ENCODE measurements at places on chromosomes 12 and 14.
A peak's percentile ranks its signal among the peaks of the same experiment; 100 is the strongest.

DNA sequence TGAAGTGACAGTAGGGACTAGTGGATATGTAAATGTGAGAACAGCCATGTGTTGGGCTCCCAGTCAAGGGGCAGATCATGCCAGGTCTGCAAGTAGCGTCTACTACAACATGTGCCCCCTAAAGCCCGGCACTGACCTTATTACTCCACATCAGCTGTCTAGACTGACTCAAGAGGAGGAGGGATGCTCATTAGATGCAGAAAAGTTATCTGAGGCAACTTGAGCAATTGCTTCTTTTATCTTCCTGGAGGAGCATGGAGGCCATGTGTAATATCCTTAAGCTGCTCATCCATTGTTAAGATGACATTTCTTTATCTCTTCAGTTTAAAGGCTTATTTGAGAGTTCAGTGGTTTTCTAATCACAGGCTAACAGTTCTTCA lies 404.7 kb upstream of the FLRT2 start:
- H3K27ac ChIP-seq: no peak overlapping the region
- no peak for DNase-seq
- H3K4me3 ChIP-seq: no peak overlapping the region
- H3K4me1 ChIP-seq: no peaks in the 10 kb centered on the region
- no peaks in the 10 kb centered on the region for H3K36me3 ChIP-seq
- H3K27me3 ChIP-seq: no peaks in the 10 kb centered on the region

GRCh38 chr14:92932448-92933395 lies 9.8 kb downstream of the CHGA start:
- H3K4me3 ChIP-seq: no peak overlapping the region
- no peak for DNase-seq
- no peaks in the 10 kb centered on the region for H3K4me1 ChIP-seq
- H3K36me3 ChIP-seq: peaks cover 6% of the 10 kb centered on the region
- no peak overlapping the region for H3K27ac ChIP-seq
- peaks cover 4% of the 10 kb centered on the region for H3K27me3 ChIP-seq

- H3K4me1 ChIP-seq: no peaks in the 10 kb centered on the region
- H3K4me3 ChIP-seq: no peak overlapping the region
- DNase-seq: peak; percentile 53
- peaks cover 7% of the 10 kb centered on the region for H3K36me3 ChIP-seq
- peaks cover 17% of the 10 kb centered on the region for H3K27me3 ChIP-seq
Observed at GRCh38 chr14:100155049-100155621, 4.3 kb downstream of the DEGS2 start.

GRCh38 chr14:38669027-38669426 lies 413.1 kb upstream of the CLEC14A start:
- no peak overlapping the region for H3K4me3 ChIP-seq
- no peaks in the 10 kb centered on the region for H3K4me1 ChIP-seq
- no peak overlapping the region for H3K27ac ChIP-seq
- no peaks in the 10 kb centered on the region for H3K36me3 ChIP-seq
- H3K27me3 ChIP-seq: no peaks in the 10 kb centered on the region

DNA sequence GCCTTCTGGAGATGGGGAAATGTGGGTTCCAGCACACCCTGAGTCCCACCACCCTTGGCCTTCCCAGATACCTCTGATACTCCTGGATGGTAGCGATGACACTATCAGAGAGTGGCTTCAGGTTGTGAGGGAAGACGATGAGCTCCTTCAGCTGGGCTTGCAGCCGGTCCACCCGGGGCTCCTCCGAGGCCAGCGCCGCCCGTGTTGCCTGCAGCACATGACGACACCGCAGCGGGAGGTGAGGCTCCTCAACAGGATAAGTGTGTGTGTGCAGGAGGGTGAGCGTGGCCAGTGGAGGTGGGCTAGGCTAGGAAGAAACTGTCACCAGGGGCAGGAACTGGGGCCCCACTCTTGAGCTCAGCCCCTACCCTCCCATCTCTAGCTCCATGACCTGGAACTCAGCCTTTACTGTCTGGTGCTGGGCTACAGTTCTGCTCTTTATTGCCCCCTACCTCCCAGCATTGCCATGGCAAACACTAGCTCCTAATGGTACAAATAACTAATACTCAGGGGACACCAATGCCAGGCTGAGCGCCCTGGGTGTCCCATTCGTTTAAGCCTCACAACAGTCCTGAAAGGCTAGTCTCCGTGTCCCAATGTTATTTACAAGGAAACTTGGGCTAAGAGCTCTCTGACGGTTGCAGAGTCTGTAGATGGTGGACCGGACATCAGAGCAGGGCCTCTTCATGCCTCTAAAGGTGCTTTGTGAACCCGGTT lies 64.1 kb downstream of the SYNE3 start:
- H3K4me3 ChIP-seq: no peak overlapping the region
- no peaks in the 10 kb centered on the region for H3K36me3 ChIP-seq
- H3K4me1 ChIP-seq: no peaks in the 10 kb centered on the region
- H3K27ac ChIP-seq: no peak overlapping the region
- DNase-seq: peak; percentile 48

GRCh38 chr12:52359621-52360061 lies 7.6 kb downstream of the KRT85 start:
- H3K36me3 ChIP-seq: no peaks in the 10 kb centered on the region
- peaks cover 8% of the 10 kb centered on the region for H3K4me1 ChIP-seq
- DNase-seq: no peak
- no peak overlapping the region for H3K4me3 ChIP-seq

- peaks cover 7% of the 10 kb centered on the region for H3K4me1 ChIP-seq
- no peak for DNase-seq
- no peaks in the 10 kb centered on the region for H3K36me3 ChIP-seq
- no peaks in the 10 kb centered on the region for H3K27me3 ChIP-seq
- H3K4me3 ChIP-seq: no peak overlapping the region
- no peak overlapping the region for H3K27ac ChIP-seq
Observed at GRCh38 chr12:58346032-58346632, 404.8 kb downstream of the ATP23 start.

- peaks cover 7% of the 10 kb centered on the region for H3K27me3 ChIP-seq
- H3K4me3 ChIP-seq: no peak overlapping the region
- peaks cover 27% of the 10 kb centered on the region for H3K4me1 ChIP-seq
- H3K27ac ChIP-seq: no peak overlapping the region
- DNase-seq: no peak
Observed at GRCh38 chr12:31804185-31804504, 75.3 kb upstream of the AMN1 start.

- no peak for DNase-seq
- no peaks in the 10 kb centered on the region for H3K36me3 ChIP-seq
- H3K4me3 ChIP-seq: no peak overlapping the region
- H3K27me3 ChIP-seq: peaks cover 4% of the 10 kb centered on the region
- peak overlapping the region; percentile 42 for H3K27ac ChIP-seq
- no peaks in the 10 kb centered on the region for H3K4me1 ChIP-seq
Observed at GRCh38 chr12:116867523-116867922, 13.7 kb downstream of the HRK start.

DNA sequence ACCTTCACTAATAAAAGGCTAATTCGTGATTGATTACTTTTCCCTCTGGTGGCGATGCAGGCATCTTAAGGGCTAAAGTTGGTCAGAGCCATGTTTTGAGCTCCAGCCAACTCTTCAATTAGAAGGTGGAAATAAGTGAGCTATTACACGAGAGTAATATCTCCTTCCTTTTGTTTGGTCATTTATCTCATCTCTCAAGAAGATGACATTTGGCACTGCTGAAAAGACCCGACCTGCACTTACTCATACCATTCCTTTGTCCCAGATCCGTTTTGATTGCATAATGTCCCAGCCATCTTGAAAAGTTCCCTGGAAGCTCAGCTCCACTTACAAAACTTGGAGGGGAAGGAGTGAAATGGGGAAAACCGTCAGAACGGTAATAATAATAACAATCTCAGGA lies 316.2 kb downstream of the VRK1 start:
- no peak overlapping the region for H3K27ac ChIP-seq
- H3K27me3 ChIP-seq: peaks cover 2% of the 10 kb centered on the region
- no peak overlapping the region for H3K4me3 ChIP-seq
- DNase-seq: no peak

GRCh38 chr12:1810201-1810930 lies 10.0 kb upstream of the LRTM2 start:
- H3K36me3 ChIP-seq: no peaks in the 10 kb centered on the region
- H3K4me1 ChIP-seq: no peaks in the 10 kb centered on the region
- no peak overlapping the region for H3K4me3 ChIP-seq
- H3K27ac ChIP-seq: peak overlapping the region; percentile 27

DNA sequence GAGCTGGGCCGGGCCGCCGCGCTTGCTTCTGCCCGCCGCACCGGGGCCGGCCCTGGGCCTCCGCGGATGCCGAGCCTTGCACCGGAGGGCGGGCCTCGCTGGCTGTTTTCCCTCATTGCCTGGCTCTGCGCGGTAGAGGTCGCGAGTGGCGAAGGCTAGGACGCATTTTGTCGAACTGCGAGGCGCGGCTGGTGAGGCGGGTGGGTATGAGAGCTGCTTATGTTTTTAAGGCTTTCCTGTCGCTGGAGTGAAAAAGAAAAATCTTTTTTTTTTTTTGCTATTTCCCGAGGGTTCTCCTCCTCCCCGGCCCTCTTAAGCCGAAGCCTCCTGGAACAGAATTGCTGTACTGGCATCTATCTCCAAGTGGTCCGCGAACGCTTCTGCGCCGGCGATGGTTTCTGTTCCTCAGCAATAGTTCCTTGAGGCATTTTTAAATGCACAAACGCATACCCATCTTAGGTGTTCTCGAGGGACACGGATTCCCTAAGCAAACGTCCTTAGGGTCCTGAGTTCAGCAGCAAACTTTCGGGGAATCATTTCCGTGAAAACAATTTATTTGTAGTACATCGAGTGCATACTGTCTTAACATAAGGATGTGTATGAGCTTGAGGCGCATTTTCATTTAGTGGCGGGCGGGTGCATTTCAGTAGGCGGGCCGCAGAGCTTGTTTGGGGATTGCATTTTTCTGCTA lies 631 bp downstream of the RESF1 start:
- peaks cover 12% of the 10 kb centered on the region for H3K27me3 ChIP-seq
- DNase-seq: peak; percentile 57
- H3K4me1 ChIP-seq: peaks cover 38% of the 10 kb centered on the region

- no peak for DNase-seq
- no peak overlapping the region for H3K27ac ChIP-seq
- H3K36me3 ChIP-seq: peaks cover 15% of the 10 kb centered on the region
- H3K4me1 ChIP-seq: peaks cover 33% of the 10 kb centered on the region
Observed at GRCh38 chr14:69400154-69400553, 1.7 kb downstream of the SLC39A9 start.

DNA sequence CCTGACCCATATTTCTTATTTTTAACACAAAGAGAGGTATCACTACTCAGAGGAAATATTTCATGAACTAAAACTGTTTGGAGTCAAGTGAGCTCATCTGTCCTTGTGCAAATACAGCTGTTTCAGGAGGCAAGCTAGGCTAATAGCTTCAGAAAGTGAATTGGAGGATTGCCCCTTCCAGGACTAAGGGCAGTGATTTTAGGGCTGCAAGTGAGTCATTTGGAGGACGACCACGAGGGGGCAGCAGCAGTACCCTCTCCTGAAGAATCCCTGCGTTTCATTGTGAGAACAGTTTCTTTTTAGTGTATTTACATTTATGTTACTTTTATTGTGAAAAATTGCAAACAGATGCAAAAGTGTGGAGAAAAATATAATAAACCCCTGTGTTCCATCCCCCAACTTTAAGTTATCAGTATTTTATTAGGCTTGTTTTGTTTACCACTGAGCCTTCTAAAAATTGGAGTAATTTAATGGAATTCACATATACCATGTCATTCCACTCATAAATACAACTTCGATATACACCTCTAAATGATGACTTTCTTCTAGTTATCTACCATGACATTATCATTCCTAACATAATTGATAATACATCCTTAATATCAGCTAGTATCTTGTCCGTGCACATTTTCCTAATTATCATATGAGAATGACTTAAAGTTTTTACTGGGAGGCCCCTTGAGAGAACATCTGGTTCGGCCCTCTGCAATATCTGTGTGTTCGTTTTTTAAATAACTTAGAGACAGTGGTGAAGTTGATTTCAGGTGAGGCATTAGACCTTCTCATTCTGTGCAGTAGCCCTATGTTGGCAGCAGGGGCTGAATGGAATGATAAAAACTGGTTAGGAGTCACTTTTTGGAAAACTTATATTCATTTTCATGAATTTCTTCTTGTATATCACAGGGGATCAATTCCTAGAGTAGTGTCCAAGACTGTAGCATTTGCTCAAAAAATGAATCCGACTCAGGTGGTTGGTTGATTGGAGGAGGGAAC lies 13.7 kb downstream of the FOXJ2 start:
- peak; percentile 85 for DNase-seq
- H3K4me3 ChIP-seq: no peak overlapping the region
- peaks cover 2% of the 10 kb centered on the region for H3K27me3 ChIP-seq
- peaks cover 10% of the 10 kb centered on the region for H3K4me1 ChIP-seq
- H3K27ac ChIP-seq: peak overlapping the region; percentile 12
